ENCODE measurements at places on chromosomes 6 and 20.

DNA sequence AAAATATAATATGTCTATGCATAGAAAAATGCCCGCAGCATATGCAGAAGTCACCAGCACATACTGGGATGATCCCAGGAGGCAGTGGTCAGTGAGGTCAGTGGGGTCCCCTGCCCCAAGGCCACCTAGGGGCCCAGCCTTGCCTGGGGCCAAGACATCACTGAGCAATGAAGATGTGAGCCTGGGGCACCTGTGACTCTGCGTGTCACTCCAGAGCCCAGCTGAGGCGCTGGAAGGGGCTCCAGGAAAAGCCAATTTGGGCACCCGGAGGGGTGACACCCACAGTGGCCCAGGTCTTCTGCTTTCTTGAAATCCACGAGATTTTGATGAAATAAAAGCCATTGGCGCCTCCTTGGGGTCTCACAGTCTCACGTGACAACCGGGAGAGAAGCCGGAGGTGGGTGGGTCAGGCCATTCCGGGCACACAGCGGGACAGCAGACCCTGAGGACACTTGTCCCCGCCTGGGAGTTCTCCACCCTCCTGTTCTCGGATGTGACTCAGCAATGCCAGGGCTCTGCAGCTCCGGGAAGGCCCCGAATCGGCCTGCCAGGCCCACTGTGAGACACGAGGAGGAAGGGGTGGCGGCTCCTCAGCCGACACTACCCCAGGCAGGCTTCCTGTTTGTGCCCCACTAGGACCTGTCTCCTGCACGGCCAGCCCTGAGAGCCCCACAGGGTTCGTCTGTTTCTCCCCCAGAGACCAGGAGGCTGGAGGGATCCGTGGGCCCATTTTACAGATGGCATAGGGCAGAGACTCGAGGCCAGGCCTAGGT, 24.4 kb upstream of the SLCO4A1 start:
- DNase-seq = no peak

DNA sequence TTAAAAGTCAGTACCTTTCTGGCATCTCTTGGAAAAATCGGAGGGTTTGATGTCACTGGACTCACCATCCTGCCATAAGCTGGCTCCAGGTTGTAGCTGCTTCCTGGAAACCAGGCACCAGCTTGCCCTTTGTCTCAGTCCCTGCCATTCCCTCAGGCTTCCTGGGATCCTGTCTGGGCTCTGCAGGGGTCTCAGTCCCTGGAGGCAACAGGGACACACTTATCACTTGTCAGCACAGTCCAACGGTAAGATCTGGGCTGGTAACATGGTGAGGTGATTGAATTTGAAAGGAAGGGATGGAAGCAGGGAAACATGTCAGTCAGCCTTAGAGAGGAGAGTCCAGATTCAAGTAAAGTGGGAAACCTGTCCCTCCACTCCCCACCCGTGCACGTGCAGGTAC, 147.6 kb upstream of the ECI2 start:
- no peak for DNase-seq

DNA sequence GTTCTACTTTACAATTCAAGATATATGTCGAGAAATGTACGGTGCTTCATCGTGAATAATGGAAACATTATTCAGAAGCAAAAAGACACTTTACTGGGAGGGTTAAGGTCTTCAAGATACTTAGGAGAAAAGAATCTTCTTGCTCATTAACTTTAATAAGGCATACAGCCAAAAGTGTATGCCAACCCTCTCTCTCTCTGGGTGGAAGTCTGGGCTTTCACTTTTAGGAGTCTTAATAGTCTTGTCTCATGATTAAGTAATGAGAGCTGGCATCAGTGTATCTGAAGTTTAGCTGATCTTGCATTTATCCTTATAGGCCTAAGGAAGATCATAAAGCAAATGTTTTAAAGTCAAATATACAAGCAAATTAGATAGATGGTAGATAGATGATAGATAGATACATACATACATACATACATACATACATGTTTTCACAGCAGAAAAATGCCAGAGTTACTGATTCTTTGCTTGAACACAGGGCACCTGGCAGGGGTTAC, 21.5 kb downstream of the OLIG3 start:
- no peak for DNase-seq

- no peak for DNase-seq
These were observed 621.5 kb downstream of the TENT5A start for GRCh38 chr6:81130969-81131368.

GRCh38 chr6:13848522-13849150, 34.3 kb upstream of the MCUR1 start:
- DNase-seq = no peak

GRCh38 chr6:71236926-71237434, 51.6 kb upstream of the OGFRL1 start:
- DNase-seq = no peak

- no peak for DNase-seq
These were observed 135.4 kb downstream of the BFSP1 start for GRCh38 chr20:17395729-17396128.

GRCh38 chr6:14717307-14717706, 528.6 kb upstream of the JARID2 start:
- no peak for DNase-seq

DNA sequence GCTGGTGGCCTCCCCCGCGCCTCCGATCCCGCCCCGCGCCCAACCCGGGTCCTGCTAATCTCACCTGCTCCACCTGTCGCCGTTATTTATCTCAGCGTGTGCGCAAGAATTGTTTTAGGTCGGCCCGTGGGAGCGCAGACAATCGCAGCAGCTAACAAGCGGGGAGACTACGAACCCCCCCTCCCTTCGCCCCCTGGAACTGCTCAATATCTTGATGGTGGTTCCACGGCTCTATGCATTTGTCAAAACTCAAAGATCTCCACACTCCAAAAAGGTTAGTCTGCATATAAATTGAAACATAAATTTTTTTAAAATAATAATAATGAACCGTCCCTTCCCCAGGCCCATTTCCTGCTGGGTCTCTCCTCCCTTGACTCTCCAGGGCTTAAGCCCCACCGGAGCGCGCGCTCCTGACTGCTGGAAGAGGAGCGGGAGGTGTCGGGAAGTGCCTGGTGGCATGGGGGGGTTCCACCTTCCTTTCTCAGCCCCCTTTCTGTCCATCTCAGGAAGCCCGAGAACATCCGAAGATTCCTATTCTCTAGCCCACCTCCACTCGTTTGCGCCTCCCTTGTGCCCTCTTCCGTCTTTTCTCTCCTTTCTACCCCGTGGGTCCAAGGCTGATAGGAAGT, 1.6 kb upstream of the MDGA1 start:
- no peak for DNase-seq

All from stimulated activated CD8-positive, alpha-beta memory T cell treated with anti-CD3 and anti-CD28 coated beads, Interleukin-4, amount 100 ng/mL, for 1 hour (primary cell).